ENCODE measurements at places on chromosomes 5 and 9.

GRCh38 chr9:111008158-111009075 lies 29.9 kb downstream of the LPAR1 start:
- DNase-seq = no peak

DNA sequence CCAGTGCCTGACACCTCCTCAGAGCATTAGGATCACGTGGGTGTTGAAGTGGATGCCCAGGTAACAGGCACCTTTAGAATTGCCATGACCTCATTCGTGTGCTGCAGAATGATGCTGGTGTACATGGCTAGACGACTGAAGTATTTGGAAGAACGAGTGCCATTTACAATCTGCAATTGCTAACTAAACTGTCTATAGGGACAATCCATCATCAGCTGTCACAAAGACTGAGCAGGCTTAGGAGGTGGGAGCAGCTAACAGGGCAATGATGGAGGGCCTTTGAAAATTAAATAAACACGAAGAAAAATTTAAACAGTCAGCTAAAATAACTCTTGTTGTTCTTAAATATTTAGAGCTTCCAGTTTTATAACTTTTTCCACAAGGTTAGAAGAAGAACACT lies 375.8 kb downstream of the GADD45G start:
- no peak for DNase-seq

- DNase-seq = no peak
Measured at GRCh38 chr5:158164296-158165047, 305.5 kb upstream of the CLINT1 start.

DNA sequence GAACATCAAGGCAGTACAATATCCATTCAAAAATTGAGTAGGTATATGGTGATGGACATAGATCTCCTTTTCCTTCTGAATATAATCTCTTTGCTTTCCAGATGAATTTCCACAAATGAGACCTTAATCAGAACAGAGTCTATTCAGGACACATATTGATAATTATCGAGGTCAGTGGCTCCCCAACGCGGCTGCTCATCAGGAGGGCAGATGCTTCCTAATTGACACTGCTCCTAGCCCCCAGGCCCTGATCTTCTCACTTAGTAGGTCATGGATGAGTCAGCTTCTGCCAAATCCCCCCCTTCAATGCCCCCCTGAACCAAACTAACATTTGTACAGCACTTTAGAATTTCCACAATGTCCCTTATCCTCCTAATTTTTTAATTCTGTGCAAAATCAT lies 51.6 kb downstream of the SEMA5A start:
- DNase-seq = no peak

DNA sequence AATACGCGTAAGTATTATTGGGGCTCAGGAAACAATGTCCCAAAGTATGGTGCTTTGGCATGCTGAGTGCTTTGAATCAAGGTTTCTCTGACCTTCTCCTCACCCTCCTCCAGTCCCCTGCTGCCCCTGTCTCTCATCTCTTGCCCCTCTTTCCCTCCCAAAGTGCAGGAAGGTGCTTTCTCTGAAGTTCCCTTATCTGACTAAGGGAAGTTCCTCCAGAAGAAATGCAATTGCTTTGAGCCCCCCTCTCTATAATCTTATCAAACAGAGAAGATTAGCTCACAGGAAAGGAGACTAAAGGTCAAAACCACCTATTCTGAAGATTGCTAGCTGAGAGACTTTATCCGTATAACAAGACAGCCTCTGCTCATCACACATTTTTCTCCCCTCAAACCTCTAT lies 288.1 kb downstream of the ARL15 start:
- no peak for DNase-seq

GRCh38 chr5:67941614-67942401 lies 273.7 kb upstream of the PIK3R1 start:
- peak; percentile 56 for DNase-seq

GRCh38 chr5:172339264-172340180 lies 56.0 kb upstream of the UBTD2 start:
- no peak for DNase-seq

DNA sequence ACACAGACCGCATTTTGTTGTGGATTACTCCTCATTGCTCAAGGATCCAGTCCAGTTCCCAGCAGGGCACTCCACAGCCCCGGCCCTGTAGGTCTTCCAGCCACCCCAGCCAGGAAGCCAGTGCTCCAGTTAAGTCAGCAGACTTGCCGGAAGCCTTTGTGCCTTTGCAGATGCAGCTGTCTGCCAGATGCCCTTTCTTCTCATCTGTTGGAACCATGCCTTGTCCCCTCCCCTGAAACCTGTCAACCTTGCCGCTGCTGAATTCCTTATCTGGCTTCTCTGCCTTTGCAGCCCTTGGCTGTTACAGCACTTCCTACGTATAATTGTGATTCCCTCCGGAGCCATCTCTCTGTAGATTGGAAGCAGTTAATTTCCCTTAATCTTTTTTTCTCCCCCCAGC lies 28.4 kb downstream of the PSAT1 start:
- DNase-seq = peak; percentile 18

- peak; percentile 77 for DNase-seq
Measured at GRCh38 chr5:90093751-90094485, 315.6 kb downstream of the CETN3 start.

GRCh38 chr9:29063031-29063430 lies 1489.8 kb upstream of the C9orf72 start:
- no peak for DNase-seq

GRCh38 chr5:74544811-74545210 lies 95.7 kb downstream of the ENC1 start:
- DNase-seq = no peak

DNA sequence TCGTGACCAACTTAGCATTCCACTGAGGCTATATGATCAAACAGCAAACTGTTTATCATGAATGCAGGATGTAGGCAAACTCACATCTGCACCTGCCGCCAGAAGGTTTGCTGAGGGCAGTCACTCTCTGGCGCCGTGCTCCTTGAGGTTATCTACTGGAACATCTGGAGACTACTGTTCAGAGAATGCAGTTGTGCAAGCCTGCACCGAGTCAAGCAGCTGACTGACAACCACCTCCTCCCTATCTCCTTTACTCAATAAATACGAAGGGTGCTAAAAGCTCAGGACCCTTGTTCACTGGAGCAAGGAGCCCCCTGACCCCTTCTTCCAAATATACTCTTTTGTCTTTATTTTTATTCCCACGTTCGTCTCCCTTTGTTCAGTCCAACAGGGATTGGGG lies 27.1 kb downstream of the CCDC125 start:
- no peak for DNase-seq

GRCh38 chr9:114827641-114828302 lies 21.9 kb upstream of the TNFSF15 start:
- DNase-seq = no peak

DNA sequence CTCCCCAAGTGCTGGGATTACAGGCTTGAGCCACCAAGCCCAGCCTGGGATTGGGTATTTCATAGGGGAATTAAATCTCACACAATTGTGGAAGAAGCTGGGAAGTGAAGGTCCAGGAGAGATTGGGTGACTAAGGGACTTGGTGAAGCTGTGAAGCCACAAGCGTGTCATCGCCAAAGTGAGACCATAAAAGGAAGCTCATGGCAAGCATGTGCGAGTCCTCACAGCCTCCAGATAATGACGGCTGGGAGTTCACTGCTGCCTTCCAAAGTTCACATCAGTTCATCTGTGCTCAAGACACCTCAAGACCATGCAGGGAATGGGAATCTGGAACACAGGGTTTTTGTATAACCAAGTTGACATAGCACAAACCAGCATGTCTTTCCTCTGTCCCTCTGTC lies 210.6 kb downstream of the MARCHF11 start:
- DNase-seq = no peak

DNA sequence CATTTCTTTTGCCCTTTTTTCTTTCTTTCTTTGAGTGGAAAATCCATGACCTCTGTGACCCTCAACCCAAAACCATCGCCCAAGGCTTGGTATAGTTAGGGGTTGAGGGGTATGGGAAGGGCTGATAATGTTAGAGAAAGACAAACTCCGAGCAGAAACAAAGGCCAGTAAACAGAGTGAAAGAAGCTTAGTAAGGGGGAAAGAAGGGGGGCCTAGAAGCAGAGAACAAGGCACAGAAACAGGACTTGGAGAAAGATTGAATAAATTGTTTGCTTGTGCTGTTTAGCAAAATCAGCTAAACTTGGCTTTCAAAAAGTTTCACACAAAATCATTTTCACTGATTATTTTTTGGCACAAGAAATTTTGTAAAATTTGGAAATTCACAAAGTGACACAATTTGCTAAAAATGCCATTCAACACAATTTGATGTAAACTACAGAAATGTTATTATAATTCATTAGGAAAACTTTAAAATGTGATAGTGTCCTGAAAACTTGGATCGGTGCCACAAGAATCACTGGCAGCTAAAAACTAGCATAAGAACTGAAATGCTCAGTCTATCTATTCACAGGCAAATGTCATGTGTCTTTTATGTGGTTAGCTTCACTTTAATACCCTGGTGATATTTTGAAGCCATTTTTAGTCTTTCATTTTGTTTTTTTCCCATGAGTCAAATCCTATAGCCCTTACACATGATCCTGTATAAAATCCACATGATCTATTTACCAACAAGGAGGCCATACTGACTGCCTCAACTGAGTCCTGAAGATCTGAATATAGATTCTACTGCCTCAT lies 276.4 kb downstream of the NR2F1-AS1 start:
- DNase-seq = no peak

DNA sequence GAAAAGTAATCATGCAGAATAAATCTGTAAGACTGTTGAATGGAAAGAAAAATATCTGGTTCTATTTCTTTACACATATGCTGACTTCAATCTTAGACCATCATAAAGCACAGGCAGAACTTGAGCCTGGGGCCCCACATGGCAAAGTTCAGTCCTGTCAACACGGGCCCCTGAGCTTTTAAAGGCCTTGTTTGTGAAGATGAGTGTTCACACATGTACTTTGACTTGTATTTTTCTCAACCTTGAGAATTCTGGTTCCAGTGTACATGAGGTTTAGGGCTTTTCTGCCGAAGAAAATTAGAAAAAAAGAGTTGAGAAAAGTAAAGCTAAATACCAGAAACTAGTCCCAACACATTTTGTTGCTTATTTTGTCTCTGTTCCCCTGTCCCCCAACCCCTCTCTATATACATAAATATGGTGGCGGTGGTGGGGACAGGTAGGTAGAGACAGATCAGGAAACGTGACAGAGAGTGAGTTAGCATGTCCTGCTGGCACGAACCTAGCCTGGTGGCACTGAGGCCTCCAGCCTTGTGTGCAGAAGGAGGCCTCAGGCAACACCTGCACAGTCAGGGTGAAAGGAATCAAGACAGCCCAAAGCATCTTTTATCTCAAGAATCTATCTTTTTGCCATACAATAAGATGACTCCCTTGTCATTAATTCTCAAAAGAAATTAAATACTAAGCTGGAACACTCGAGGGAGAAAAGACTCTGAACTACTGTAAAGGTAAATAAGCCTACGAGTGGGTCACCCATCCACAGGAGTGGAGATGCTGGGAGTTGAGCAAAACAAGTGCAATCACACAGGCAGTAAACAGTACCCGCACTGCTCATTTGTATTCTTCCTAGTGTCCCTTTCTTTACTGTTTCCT lies 22.9 kb downstream of the LIFR start:
- DNase-seq = no peak

DNA sequence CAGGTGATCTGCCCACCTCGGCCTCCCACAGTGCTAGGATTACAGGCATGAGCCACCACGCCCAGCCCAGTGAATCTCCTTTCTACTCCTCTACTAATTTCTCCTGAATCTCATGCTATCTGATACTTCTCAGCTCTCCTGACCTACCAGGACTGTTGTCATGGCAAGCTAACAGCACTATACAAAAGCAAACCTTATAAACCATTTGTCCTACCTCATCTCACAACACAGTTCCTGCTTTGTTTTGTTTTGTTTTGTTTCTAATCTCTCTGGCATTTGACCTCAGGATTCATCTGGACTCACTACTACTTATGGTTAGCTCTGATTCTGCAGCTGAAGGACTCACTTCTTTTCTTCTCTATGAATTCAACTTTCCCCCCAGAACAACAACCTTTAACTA lies 734.8 kb downstream of the TLE1 start:
- no peak for DNase-seq

DNA sequence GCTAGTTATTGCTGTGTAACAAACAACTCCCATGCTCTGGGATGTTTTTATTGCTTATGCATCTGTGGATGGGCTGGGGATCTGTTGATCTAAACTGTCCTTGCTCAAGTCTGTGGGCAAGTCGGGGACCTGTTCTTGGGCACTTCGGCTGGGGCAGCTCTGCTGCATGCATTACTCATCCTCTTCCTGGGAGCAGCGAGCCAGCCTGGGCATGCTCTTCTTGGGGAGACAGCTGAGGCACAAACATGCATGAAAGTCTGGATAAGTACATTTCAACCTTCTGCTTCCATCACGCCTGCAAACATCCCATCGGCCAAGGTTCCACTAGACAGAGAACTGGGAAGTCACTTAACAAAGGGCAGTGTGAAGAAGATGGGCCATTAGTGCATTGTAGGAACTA lies 66.3 kb downstream of the ANKRD33B start:
- DNase-seq = no peak

- no peak for DNase-seq
Measured at GRCh38 chr9:110984890-110985437, 53.3 kb downstream of the LPAR1 start.

DNA sequence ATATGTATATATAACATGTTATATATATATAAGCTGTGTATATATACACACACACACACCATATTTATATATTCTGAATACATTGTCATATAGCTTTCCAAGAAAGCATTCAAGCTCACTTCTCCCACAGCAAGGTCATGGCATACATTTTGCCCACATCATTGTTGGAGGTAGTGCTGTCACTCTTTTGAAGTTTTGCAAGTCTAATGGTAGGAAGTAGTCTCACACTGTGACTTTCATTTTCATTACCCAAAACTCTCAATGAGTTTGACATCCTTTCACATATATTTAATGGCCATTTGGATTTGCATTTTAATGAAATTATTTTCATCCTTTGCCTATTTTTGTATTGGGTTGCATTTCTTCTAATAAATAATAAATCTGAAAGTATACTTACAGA lies 59.8 kb upstream of the COX7C start:
- DNase-seq = no peak

- peak; percentile 76 for DNase-seq
Measured at GRCh38 chr9:89223396-89223977, 44.9 kb upstream of the SHC3 start.

GRCh38 chr5:53445569-53445968 lies 34.9 kb upstream of the FST start:
- no peak for DNase-seq

DNA sequence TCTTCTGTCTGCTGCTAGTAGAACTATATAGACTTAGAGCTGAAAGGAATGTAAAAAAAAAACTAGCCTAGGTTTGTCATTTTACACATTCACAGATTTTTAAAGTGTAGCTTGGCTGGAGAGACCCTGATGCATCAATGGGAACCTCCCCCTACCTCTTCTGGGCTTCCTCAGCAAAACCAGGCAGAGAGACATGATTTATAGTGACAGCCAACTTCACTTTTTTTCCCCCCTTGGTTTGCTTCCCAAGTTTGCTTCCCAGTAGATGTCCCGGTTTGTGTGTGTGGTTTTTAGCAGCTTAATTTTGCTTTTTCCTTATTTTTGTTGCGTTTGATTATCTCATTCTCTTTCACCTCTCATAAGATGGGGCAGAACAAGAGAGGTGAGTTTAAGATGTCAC lies 1.8 kb downstream of the OTULIN start:
- no peak for DNase-seq

- DNase-seq = no peak
Measured at GRCh38 chr9:91837981-91838731, 111.9 kb downstream of the ROR2 start.

GRCh38 chr5:168847511-168848073 lies 268.4 kb upstream of the PANK3 start:
- DNase-seq = no peak
